ENCODE measurements at places on chromosomes 3 and 15. TPM values are rescaled to one million over a fixed set of nuclear protein-coding genes. Genes with fewer than 3 reads are reported as not detected.

The PPP2R3A gene
- total RNA-seq = 9.8 TPM

The CDHR4 gene
- not detected for total RNA-seq

The XYLB gene
- total RNA-seq = 5.7 TPM

The ADAMTS17 gene
- total RNA-seq = 0.30 TPM

The PTX3 gene
- total RNA-seq = 276 TPM

The SGO1 gene
- total RNA-seq = 9.5 TPM

The GOLGA6A gene
- total RNA-seq = not detected

The IQCH gene
- 1.9 TPM for total RNA-seq

The GPD1L gene
- total RNA-seq = 7.7 TPM

The NPHP3 gene
- total RNA-seq = 14.6 TPM

The SOX14 gene
- total RNA-seq = not detected

The MEX3B gene
- 7.9 TPM for total RNA-seq

The AMIGO3 gene
- total RNA-seq = 0.50 TPM

The RETNLB gene
- total RNA-seq = not detected

The COL8A1 gene
- total RNA-seq = 84.6 TPM

The EIF1B gene
- 14.0 TPM for total RNA-seq

The REC114 gene
- total RNA-seq = not detected

The CCR8 gene
- total RNA-seq = not detected

The KLHL6 gene
- not detected for total RNA-seq

All from bronchus fibroblast of lung (primary cell).